ENCODE measurements at places on chromosomes 2 and 18. TPM values are rescaled to one million over a fixed set of nuclear protein-coding genes. Genes with fewer than 3 reads are reported as not detected.

DNA sequence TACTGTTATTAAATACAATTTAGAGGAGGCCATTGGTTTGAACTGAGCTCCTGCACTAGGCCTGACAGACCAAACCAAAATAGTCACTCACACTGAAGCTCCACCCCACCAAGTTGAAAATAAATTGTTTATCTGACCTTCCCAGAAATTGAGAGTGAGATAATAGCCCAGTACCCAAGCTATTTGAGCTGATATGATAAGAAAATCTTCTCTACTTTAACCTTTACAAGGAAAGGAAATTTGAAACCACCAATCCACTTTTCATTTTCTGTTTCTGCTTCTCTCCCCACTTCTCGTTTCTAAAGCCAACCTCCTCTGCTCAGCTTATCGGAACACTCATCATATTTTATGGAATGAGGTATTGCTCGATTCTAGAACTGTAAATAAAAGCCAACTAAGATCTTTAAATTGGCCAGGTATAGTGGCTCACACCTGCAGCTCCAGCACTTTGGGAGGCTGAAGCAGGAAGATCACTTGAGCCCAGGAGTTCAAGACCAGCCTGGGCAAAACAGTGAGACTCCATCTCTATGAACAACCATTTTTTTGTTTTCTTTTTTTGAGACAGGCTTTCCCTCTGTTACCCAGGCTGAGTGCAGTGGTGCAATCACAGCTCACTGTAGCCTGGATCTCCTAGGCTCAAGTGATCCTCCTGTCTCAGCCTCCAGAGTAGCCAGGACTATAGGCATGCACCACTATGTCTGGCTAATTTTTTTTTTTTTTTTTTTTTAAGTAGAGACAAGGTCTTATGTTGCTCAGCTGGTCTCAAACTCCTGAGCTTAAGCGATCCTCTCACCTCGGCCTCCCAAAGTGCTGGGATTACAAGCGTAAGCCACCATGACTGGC is 13.3 kb upstream of the GALM start:
- no peak for DNase-seq

GRCh38 chr18:35088921-35089320 is 47.7 kb downstream of the MAPRE2 start:
- no peak for DNase-seq

DNA sequence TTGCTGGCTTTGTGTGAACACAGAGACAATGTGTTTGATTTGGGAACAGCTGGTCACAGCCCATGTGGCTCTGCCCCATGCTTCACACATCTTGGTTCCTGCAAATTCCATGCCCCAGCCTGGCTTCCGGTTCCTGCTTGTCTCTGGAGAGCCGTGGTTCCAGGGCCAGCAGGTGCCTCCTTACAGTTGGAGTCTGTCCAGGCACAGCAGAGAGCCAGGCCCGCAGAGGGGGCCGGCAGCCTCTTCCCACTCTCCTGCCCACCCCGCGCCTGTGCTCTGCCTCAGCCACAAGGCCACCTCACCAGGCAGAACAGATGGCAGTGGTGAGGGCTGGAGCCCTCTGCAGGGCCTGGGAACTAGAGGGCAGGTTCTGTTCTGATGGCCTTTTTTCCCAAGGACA is 81.5 kb downstream of the LDLRAD4 start:
- no peak for DNase-seq

DNA sequence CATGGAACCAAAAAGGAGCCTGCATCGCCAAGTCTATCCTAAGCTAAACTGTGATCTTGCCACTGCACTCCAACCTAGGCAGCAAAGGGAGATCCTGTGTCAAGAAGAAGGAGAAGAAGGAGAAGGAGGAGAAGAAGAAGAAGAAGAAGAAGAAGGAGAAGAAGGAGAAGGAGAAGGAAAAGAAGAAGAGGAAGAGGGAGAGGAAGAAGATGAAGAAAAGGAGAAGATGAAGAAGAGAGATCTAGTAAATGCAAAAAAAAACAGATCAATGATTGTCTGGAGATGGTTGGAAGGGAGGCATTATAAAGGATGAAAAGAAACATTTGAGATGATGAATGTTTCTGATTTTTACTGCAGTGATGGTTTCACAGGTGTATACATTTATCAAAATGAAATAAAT is 1629.0 kb upstream of the PIK3C3 start:
- no peak for DNase-seq

DNA sequence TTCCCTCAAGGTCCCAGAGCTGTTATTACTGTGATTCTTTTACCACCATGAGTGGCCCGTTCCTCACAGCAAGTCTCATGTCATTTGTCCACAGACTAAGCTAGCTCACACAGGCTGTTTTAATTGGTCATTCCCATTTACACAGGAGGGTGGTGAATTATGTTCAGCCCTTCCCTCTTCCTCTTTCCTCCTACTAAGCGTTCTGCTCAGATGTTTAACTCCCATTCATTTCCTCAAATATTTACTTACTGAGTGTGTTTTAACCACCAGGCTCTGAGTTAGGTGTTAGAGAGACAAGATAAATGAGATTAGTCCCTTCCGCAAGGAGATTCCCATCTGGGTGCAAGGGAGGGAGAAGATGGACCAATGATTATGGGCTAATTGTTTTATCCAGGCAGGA is 403.6 kb upstream of the ACVR2A start:
- DNase-seq = no peak

DNA sequence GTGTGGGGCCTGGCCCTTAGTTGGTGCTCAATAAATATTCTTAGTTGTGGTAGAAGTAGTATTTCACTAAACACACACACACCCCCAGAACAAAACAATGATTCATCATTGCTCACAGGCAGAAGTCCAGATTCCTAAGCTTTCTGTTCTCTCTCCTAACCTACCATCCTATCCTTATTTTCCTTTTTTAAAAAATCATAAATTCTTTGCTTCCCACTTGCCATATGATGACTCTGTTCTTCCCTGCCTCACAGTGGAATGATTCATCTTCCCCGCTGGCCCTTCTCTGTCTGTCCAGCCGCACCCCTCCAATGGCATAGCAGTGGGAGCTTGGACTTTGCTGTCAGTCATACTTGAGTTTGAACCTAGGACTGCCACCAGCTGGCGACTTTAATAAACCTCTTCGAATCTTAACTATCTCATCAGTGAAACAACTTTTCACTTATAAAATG is 5.2 kb downstream of the EML6 start:
- DNase-seq = no peak

GRCh38 chr2:238461051-238461450 is 34.3 kb downstream of the ASB1 start:
- DNase-seq = no peak

GRCh38 chr18:35582899-35583558 is 1.5 kb downstream of the GALNT1 start:
- DNase-seq = peak; percentile 30

DNA sequence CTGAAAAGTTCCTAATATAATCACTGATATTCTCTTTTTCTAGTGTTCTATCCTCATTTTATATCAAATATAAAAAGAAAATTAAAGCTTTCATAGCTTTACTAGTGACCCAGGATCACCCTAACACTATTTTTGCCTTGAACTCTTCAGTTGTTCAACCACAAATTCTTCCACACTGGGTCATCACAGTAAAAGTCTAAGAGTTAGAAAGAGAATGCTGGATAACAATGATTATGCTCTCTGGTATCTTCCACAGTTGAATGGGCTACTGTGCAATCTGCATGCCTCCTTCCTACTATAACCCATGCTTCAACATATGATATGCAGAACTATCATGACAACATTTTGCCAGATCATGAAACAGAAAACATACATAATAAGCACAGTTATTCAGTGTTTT is 32.3 kb downstream of the CHN1 start:
- DNase-seq = no peak

DNA sequence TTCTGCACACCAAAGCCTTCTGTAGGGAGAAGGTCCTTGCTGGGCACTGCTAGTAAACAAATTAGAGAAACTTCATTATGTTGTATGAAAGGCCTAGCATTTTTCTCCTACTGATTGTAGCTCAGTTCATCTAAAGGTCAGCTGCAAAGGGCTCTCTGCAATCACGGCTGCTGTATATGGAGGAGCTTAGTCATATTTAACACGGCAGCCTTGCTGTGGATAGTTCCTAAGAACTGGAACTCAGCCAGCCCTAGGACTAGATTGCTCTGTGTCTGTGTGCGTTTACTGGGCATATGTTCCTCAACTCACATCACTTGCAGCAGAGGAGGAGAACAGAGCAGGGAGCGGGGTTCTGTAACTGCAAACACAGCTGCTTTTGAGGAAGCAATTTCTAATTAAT is 1103.9 kb upstream of the KLHL29 start:
- no peak for DNase-seq

GRCh38 chr2:7584017-7584416 is 666.8 kb downstream of the RNF144A start:
- DNase-seq = no peak

GRCh38 chr2:203905656-203906055 is 30.9 kb upstream of the ICOS start:
- DNase-seq = no peak

GRCh38 chr2:170739048-170739447 is 23.9 kb downstream of the SP5 start:
- no peak for DNase-seq

DNA sequence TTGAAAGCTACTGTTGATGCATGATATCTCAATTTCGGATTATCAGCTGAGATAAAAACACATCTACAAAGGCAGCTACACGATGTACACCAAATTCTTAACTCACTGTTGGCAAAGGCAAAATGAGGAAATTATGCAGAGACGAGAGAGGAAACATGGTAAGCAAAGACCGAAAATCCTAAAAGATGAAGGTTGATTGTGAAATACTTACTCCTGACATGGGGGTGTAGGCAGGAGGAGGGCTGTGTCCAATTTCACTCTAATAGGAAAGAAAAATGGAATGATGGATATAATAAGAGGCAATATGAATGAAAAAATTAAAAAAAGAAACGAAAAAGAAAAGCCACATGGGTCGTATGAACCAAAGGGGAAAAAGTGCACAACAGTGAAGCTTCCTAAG is 831.3 kb downstream of the CPS1 start:
- DNase-seq = no peak

DNA sequence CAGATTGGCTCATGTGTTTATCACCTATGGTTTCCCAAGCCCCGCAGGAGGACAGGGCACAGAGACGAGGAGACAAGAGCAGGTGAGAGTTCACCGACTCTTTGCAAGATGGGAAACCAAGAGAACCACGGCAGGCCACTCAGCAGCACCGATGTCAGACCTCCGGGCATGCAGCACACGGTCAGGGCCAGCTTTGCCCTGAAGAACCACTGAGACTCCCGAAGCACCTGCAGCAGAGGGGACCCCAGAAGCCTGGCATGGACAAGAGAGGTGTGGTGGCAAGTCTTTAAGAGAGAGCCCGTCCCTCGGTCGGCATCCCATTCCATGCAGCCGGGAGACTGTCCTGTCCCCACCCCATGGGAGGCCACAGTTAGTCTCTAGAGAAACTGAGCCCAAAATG is 36.6 kb upstream of the TAF1B start:
- no peak for DNase-seq

DNA sequence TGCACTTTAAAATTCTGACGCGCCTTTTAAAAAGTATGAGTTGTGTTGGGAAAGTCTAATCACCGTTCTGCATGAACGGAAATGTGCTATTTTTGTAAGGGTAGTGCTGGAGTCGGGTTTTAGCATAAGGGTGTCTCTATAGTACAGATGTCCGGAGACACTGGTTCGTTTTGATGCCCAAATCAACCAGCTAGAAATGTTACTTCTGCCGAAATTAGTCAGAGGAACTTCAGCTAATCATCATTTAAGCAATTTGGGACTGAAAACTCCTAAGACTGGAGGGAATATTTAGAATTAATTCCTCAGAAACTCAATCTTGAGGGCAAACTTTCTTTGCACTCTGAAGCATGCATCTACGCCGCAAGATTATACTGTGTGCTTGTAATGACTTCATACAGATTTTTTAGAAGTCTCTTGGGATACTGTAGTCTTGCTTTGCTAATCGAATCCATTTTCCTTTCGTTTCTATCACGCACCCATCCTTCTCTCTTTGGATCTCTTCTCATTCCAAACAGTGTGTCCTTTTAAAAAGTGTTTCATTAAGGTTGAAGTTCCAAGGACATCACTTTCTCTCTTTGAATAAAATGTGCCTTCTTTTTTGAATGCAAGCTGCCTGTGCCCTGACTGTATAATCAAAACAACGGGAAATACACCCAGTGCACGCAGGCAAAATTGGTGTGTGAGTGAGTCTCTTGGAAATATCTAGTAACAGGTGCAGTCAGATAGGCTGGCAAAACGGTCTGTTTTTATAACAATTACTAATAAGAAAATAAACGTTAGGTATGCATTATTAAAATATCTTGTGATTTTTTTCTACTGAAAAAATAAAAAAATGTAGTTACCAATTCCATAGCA is 270.9 kb upstream of the TCF4 start:
- DNase-seq = no peak

DNA sequence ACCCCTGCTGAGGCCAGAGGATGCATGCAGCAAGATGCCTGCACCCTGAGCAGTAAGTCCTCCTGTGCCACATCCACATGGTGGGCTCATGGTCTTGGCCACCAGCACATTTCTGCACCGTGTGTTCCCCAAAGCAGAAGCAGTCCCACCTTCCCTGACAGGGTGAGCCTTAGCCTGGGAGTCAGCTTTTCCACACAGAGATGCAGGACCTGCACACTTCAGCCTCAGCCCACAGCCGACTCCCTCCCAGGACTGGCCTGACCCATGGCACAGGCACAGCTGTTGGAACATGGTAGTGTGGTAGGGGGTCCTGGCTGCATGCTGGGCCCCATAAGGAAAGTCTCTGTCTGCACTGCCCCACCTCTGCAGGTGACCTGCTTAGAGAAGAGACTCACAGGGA is 5.0 kb downstream of the SNED1 start:
- DNase-seq = no peak

DNA sequence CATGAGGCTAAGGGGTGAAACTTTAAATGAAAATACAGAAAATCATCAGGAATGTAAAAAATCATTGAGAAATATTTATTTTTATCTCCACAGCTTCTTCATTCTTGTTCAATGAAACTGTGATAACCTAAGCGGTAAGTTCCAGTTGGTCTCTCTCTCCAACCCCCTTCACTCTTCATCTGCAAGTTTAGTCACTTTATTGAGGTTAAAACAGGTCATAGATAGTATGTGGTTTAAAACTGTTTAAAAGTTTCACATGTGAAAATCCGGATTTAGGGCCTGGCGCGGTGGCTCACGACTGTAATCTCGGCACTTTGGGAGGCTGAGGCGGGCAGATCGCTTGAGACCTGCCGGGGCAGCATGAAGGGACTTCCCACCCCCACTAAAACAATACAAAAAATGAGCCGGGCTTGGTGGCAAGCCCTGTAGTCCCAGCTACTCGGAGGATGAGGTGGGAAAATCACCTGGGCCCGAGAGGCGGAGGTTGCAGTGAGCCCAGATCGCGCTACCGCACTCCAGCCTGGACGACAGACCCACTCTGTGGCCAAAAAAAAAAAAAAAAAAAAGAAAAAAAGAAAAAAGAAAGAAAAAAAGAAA is 1.6 kb upstream of the PHLPP1 start:
- no peak for DNase-seq

Gene ERICH2
- polyA plus RNA-seq = 1.6 TPM

Gene SLC4A5
- polyA plus RNA-seq = 4.8 TPM

Gene GNAL
- polyA plus RNA-seq = 4.0 TPM

Gene TTN
- 1.2 TPM for polyA plus RNA-seq

Gene ST8SIA5
- polyA plus RNA-seq = 1.3 TPM

Gene NPHP1
- 14.0 TPM for polyA plus RNA-seq

Gene ALLC
- not detected for polyA plus RNA-seq

Gene UGT1A4
- not detected for polyA plus RNA-seq

Gene SCG2
- 0.37 TPM for polyA plus RNA-seq

Gene DLX2
- 0.08 TPM for polyA plus RNA-seq

Measured in renal cortex interstitium (tissue), 15 donors.